ENCODE measurements at places on chromosomes 16 and 17.

- no peak for DNase-seq
These were observed 53.0 kb upstream of the METRNL start for GRCh38 chr17:83026311-83026811.

- no peak for DNase-seq
These were observed 61.9 kb upstream of the CCL1 start for GRCh38 chr17:34424814-34425491.

GRCh38 chr17:80909635-80910034 is 82.0 kb upstream of the CHMP6 start:
- DNase-seq = no peak

DNA sequence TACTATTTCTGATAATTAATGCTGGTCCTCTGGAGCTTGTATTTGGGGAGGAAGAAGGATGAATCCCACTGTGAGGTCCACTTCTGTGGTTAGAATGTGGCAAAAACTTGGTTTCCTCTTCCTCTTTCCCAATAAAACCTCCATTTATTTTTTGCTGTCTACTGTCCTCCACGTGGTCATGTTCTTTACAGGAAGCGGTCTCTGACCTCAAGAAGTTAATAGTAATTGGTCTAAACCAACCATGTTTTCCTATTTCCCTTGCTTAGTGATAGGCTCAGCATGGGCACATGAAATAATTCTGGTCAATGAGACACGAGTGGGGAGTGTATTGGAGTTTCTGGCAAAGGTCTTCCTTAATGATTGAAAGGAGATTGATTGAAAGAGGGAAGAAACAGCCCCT is 33.9 kb downstream of the CHP2 start:
- no peak for DNase-seq

- no peak for DNase-seq
These were observed 58.1 kb upstream of the CRISPLD2 start for GRCh38 chr16:84761448-84762368.

- DNase-seq = no peak
These were observed 186.9 kb downstream of the ENGASE start for GRCh38 chr17:79261355-79262072.

- DNase-seq = no peak
These were observed 14.5 kb downstream of the CARD14 start for GRCh38 chr17:80184423-80184714.

Measured in skeletal muscle cell (primary cell).